ENCODE measurements at places on chromosomes 6 and 20.

- DNase-seq, result no peak
Observed at GRCh38 chr6:101605874-101606273, 212.4 kb downstream of the GRIK2 start.

GRCh38 chr6:156780102-156780641, 3.0 kb downstream of the ARID1B start:
- no peak for DNase-seq

GRCh38 chr20:20277894-20278335, 90.0 kb upstream of the INSM1 start:
- no peak for DNase-seq

GRCh38 chr20:57080796-57081195, 185.6 kb downstream of the BMP7 start:
- DNase-seq, result no peak

DNA sequence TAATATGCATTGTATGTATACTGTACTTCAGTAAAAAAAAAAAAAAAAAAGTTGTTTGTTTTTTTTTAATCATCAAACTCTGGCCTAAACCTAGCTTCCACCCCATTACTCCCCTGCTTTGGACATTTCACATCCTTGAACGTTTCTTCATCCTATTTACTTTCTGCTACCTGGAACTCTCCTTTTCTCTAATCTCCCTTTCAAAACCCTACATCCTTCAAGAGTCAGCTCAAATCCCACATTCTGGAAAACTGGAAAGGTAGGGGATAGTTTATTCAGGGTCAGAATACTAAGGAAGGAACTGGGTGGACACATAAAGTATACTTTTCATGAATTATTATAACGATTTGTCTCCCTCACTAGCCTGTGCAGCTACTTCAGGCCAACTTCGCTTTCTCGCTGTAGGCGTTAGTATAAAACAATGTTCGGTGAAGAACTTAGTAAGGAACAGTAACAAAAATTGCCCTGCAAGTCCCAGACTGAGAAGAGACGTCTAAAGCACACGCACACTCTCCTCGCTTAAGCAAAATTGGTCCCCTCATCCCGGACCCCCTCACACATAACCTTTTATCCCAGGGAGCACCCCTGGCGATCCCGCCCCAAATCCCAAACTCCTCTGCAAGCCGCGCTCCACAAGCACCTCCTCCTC, 775 bp downstream of the PIGU start:
- no peak for DNase-seq

- DNase-seq, result no peak
Observed at GRCh38 chr6:89160331-89161092, 14.7 kb downstream of the PM20D2 start.

DNA sequence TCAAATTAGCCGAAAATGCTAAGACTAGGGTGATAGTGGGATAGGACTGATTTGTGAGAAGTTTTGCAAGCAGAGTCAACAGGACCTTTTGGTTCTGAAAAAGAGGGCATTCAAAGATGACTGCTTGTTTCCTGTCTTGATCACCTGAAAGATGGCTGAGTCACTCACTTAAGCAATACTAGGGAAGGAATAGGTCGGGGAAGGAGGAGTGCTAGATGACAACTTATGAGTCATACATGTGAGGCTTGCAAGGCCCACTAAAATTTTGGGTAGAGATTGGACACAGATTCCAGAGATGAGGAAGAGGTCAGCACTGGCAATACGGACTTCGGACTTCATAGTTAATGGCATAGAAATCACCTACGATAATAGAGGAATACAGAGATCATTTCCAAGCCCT, 89.2 kb downstream of the FAM83B start:
- no peak for DNase-seq

- no peak for DNase-seq
Observed at GRCh38 chr20:24870881-24871280, 78.2 kb upstream of the CST7 start.

- no peak for DNase-seq
Observed at GRCh38 chr6:157656437-157656997, 166.5 kb upstream of the SNX9 start.

DNA sequence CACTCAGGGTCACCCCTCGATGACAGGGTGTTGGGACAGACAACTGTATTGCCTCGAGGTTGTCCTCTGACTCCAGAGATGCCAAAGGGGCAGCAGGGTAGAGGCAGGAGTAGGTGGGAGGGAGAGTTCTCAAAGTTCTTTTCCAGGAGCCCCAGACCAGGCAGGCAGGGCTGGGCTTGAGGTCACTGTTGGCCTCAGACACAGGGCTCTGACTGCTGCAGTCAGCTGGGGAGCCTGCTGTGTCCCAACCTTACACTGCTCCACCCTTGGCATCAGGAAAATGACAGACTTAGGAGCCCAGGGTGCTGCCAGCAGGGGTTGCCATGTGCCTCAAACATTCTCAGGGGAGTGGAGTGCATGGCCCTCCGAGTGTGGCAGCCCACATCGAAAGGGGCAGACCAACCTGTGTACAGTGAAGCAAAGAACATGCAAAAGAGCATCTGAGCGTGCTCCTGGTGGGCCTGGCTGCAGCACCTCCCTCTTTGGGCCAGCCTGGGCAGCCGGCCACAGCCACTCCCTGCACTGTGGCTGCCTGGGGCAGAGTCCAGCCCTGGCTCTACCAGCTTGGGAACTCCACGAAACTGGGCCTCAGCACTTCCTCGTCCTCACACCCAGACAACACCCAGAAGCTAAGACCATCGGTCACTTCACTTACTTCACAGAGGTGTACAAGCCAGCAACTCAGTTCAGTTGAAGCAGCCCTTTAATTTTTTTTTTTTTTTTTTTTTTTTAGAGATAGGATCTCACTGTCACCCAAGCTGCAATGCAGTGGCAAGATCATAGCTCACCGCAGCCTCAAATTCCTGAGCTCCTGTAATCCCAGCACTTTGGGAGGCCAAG, 24.0 kb downstream of the C6orf132 start:
- DNase-seq, result no peak

GRCh38 chr20:6051505-6051904, 2.4 kb downstream of the LRRN4 start:
- no peak for DNase-seq

DNA sequence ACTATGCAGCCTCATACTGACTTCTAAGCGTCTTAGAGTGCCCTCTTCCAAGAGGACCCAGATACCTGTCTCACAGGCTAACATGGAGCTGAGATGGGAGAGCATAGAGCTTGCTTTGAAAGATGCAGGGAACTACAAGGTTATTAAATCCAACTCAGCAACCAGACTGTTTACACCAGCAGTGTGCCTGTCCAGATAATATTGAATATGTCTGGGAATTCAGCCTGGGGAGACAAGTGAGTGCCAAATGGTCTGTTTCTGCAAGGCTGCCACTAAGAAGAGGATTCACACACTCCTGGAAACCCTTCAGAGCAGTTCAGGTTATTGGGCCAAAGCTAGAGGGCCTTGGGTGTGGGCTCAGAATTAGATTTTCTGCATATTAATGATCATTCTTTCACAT, 547.8 kb downstream of the PTPRT start:
- no peak for DNase-seq

- no peak for DNase-seq
Observed at GRCh38 chr20:62322492-62323041, 19.8 kb downstream of the ADRM1 start.

DNA sequence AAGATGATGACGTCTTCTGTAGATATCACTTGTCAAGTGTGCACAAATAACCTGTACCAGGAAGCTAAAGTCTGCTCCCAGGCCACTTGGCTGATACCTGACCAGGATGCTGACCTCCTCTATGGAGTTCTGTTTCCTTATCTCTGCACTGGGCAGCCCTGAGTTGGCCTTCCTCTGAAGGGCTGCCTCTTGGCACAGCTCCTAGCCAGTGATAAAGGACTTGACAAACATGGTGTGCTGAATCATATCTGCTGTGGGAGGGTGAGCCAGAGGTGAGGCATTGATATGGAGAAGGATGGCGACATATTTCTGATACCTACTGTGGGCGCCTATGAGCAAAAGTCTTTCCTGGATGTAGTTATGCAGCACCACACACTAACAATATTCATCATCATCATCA, 32.8 kb upstream of the FOXA2 start:
- no peak for DNase-seq

DNA sequence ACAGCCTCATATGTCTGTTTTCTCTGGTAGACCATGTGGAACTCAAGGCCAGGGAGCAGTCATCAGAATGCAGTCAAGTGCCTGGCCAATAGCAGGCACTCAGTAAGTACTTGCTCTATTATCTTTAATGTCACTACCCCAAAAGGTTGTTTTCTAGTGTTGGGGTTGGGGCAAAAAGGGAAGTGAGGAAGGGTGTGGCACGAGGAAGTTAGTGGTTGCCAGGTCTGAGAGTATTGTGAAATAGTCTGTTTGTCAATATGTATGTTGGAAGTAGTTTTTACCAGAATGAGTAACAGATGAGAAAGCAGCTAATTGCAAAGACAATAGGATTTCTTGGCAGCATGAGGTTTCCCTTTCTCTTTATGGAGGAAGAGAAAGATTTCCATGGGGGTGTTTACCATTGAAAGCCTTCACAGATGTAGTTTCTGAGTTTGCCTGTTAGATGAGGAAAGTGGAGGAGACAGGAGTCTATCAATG, 59.5 kb upstream of the ARMH2 start:
- DNase-seq, result no peak

- DNase-seq, result no peak
Observed at GRCh38 chr6:40196135-40196518, 261.9 kb upstream of the MOCS1 start.

DNA sequence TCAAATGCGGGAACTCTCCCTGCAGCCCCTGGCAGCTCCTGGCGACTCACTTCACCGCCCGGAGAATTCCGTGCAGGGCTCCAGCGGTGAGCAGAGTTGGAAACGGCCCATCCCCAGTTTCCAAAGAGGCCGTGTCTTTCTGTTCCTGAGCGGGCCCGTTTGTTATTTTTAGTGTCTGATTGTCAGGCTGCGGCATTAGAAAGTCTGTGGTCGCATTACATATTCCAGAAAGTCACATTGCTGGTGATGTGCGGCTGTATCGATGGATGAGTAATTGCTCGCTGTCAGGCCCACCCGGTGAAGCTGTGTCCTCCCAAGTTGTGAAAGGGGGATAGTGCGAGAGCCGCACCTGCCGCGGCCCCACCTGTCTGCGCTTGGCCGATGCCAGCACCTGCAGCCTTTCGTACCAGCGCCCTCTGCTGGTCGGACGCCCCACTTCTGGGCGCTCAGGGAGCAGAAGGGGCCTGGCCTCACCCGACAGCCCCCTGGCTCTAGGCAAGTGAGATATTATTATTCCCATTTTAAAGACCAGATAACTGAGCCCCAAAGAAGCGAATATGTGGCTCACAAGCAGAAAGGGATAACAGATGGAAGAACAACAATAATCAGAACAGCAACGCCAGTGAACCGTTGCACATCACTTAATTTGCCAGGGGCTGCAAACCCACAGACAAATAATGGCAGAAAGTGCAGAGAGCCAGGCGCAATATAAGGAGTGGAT, 244.9 kb downstream of the TSHZ2 start:
- DNase-seq, result peak; percentile 47

- no peak for DNase-seq
Observed at GRCh38 chr6:5510331-5511133, 249.2 kb downstream of the FARS2 start.

DNA sequence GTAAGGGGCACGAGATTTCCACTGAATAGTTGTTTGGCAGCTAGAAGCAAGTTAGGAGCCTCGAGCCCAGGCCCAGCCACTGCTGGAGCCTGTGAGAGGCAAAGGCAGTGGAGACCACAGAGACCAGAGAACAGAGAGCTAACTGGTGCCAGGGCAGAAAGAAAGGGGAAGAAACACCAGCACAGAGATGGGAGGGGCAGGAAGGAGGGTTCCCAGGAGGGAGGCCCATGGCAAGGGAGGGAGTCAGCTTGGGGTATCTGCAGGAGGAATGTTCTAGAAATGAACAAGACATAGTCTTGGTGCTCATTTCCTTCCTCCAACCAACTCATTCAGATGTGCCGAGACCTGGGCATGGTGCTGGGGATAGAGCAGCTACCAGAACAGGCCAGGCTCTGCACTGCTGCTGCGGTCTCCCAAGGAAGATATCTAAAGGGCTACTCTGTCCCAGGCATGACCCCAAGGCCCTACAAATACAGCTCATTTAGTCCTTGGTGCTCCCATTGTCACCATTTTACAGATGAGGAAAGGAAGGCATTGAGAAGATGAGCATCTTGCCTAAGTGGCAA, 10.7 kb downstream of the ANGPT4 start:
- DNase-seq, result no peak

DNA sequence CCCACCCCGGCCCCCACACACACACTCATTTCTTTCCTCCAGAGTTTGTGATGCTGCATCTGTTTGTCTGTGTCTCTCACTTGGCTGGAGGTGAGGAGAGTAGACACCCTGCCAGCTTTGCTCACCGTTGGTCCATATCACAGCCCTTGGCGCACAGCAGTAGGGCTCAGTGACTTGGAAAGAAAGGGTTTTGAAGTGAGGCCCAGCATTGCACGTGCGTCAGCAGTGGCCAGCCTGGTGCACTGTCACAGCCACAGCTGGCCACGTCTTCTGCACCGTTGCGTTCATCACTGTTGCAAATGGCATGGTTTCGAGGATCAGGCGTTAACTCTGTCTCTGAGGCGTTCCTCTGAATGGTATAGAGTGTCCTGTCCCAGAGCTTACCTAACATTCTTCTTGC, 3.7 kb downstream of the WFDC5 start:
- DNase-seq, result no peak

DNA sequence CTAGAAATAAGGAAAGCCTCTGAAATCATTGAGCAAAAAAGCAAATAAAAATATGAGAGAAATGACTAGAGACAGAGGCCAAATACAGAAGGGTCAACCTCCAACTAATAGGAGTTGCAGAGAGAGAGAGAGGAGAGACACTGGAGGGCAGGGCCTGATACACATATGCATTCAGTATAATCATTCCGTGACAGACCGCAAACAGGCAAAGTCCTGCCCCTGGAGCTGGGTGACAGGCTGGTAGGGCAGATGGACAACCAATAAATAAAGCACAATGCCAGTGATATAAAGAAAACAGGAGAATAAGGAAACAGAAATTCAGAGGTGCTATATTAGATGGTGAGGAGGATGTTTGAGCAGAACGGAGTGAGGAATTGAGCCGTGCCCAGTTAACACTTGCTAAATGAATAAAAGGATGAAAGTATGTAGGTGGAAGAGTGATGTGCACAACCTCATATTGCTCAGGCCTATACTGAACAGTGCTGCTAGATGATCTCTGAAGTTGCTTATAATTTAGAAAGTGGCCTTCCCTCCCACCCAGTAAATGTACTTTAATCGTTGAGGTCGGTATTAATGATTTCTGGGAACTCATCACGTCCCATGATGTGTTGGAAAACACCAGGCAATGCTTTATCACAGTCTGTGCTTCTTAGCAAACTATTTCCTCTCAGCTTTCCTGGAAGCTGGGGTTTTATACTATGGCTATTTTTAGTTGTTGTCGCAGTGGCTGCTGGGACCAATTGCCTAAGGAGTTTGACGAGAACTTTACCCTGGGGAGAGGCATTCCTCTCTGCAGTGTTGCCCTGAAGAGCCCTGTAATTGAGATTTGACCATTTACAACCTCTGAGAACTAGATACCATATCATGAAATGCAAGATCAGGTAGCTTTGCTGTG, 37.6 kb upstream of the CLIC5 start:
- no peak for DNase-seq

DNA sequence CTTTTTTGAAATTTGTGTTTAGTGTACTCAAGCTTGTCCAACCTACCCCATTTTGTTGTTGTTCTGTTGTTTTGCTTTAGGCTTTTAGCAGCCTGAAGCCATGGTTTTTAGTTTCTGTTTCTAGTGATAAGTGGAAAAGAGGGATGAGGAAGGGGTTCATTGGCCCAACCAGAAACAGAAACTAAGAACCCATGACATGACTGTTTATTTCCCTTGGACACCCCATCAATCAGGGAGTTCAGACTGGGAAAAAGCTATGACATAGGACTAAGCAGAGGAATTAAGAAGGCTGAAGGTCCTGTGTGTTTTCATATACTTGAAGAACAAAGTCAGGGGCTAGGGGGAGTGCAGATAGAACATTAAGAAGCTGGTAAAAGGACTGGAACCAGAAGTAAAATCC, 194.5 kb upstream of the THEMIS start:
- no peak for DNase-seq

Measured in GM12891 (cell line).